ENCODE measurements at places on chromosomes 16 and 17.

DNA sequence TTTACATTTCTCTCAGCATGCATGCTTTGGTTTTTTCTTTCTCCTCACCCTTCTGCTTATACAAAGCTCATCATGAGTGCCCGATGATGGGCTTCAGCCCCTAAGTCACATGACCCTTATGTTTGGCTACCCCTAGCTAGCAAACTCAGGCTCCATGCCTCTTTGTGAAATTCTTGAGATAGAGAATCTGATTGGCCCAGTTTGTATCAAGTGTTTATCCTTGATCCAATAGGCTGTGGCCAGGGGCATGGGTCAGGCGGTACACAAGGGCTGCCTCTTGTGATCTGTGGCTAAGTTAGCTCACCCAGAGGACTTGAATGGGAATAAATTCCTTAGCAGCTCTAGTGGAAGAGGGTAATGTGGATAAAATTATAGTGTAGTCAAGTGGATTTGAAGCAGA is 11.5 kb upstream of the TOX3 start:
- H3K27ac ChIP-seq, result no peak overlapping the region
- H3K4me3 ChIP-seq, result no peak overlapping the region

DNA sequence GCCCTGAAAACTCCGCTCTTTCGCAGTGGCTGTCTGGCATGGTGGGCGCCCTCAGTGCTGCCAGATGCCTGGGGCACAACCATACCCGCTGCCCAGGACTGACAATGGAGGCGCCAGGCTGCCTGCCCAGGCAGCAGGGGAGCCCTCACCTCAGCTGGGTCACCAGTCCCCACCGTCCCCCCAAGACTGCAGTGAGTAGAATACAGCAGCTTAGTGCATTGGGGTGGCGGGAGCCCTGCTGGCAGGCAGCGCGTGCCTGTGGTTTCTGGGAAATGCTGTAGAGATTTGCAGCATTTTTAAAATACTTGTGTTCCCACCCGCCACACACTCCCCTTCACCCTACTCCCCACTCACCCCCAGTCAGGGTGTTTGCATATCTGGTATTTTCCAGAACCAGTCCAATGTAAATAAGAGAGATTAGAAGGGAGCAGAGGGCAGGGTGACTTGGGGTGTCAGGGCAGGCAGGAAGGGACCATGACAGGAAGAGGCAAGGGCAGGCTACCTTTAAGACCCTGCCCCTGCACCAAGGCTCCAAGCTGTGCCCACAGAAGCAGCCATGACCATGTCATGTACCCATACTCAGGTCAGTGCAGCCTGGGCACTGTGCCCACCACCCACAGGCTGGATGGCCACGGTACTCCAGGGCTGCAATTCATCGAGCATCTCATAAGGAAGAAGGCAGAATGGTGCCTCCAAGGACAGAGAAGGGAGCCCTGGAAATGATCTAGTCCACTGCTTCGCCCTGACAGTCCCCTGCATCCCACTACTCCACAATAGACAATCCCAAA is 21.5 kb downstream of the MYO18A start:
- no peak overlapping the region for H3K4me3 ChIP-seq
- peaks cover 24% of the 10 kb centered on the region for H3K4me1 ChIP-seq
- no peak for DNase-seq
- peaks cover 4% of the 10 kb centered on the region for H3K36me3 ChIP-seq
- no peaks in the 10 kb centered on the region for H3K27me3 ChIP-seq

DNA sequence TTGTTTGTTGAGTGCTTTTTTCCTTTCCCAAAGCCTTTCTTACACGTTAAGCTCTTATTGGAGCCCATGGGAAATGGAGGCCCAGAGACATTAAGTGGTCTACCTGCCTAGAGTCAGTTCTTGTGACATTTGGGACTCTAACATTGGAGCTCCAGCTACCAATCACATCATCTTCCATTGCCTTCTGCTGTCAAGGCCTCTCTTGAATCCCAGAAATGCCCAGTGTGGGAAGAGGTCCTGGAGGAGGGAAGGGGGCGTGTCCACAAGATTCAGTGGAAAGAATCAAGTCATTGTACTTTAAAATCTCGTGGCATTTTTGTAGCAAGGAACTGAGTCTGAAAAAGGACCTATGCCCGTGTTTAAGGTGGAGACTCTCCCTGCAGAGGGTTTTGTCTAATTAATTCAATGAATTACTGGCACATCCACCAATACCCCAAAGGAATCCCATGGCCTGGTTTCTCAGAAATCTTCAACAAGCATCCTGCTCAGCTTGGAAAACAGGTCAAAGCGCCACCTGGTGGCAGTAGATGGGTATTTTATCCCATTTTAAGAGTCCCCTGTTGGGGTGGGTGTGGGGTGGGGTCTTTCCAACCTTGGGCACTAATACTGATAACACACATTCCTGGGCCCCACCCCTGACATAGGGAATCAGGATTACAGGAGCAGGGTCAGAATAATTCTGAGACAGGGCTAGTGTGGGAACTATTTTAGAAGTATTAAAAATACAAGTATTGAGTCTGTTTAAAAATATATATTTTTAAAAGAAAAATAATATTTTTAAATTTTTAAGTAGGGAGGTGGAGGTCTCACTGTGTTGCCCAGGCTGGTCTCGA is 24.6 kb downstream of the GPT2 start:
- no peaks in the 10 kb centered on the region for H3K27me3 ChIP-seq
- H3K36me3 ChIP-seq, result peaks cover 5% of the 10 kb centered on the region
- H3K4me3 ChIP-seq, result no peak overlapping the region
- no peak overlapping the region for H3K27ac ChIP-seq
- DNase-seq, result peak; percentile 30
- no peaks in the 10 kb centered on the region for H3K4me1 ChIP-seq

GRCh38 chr16:68972720-68973119 is 129.4 kb downstream of the TANGO6 start:
- no peaks in the 10 kb centered on the region for H3K4me1 ChIP-seq
- H3K27ac ChIP-seq, result no peak overlapping the region
- peaks cover 16% of the 10 kb centered on the region for H3K36me3 ChIP-seq
- H3K27me3 ChIP-seq, result no peaks in the 10 kb centered on the region
- no peak overlapping the region for H3K4me3 ChIP-seq

DNA sequence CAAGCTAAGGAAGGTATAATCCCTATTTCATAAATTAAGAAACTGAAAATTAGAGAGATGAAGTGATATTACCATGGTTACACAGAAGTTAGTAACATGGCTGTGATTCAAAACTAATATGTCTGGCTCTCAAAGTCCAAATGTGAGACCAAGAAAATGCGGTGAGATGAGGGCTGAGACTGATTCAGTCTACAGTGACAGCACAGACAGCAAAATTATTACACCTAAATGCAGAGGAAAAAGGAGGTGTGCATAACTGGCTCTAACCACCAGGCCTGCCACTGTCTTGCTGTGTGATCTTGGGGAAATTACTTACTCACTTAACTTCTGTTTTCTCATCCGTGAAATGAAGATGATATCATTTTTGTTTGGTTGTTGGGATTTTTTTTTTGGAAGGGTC is 270.0 kb upstream of the SOX9 start:
- no peaks in the 10 kb centered on the region for H3K27me3 ChIP-seq
- H3K27ac ChIP-seq, result no peak overlapping the region
- no peak for DNase-seq
- H3K36me3 ChIP-seq, result no peaks in the 10 kb centered on the region
- no peaks in the 10 kb centered on the region for H3K4me1 ChIP-seq
- H3K4me3 ChIP-seq, result no peak overlapping the region

GRCh38 chr16:71846431-71846830 is 655 bp downstream of the ATXN1L start:
- DNase-seq, result no peak
- peaks cover 38% of the 10 kb centered on the region for H3K36me3 ChIP-seq
- H3K27me3 ChIP-seq, result no peaks in the 10 kb centered on the region

DNA sequence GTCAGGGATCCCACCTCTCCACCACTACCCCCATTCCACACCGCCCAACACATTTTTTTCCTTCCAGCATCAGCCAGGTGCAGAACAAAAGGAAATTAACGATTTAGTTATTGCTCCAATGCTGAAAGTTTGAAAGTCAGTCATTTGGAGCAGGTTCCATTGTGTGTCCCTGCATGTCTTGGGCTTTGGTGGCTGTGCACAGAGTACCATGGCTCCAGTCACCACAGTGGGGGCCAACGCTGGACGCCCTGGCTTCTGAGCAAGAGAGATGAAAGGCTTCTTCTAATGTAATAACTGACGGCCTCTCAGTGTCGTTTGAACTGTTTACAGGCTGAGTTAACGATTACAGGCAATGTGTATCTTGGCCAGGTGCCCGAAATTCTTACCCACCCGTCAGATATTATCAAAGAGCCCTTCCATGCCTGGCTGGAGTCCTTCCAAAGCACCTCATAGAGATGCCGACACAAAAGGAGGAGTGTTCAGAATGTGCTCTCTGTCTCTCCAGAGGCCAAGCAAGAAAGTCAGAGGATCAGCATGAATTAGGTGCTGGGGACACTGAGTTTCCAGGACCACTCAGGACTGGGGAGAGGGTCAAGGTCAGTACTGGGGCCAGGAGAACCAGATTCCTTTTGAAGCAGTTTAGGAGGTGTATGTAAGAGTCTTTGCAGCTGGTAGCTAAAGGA is 25.9 kb downstream of the RNF43 start:
- H3K36me3 ChIP-seq, result peaks cover 2% of the 10 kb centered on the region
- no peaks in the 10 kb centered on the region for H3K27me3 ChIP-seq
- H3K4me3 ChIP-seq, result no peak overlapping the region
- DNase-seq, result no peak
- H3K4me1 ChIP-seq, result peaks cover 12% of the 10 kb centered on the region

DNA sequence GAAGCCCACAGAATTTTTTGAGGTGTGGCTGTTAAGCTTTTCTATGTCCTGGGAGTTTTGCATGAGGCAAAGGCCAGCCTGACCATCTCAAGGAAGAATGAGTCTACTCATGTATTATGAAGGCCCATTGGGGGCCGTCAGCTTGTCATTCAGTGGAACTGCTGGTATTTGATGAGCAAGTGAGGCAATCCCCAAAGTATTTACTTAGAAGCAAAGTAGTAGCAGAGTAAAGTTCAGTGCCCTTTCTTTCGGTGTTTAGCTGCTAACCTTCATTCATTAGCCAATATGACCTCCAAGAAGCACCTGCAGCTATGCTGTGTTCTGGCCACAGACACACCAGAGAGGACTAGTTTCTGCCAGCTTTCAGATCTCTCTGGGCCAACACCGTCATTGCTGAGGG is 80.2 kb downstream of the RPA1 start:
- H3K27ac ChIP-seq, result no peak overlapping the region
- DNase-seq, result no peak
- H3K27me3 ChIP-seq, result peaks cover 76% of the 10 kb centered on the region
- H3K36me3 ChIP-seq, result peaks cover 2% of the 10 kb centered on the region
- no peak overlapping the region for H3K4me3 ChIP-seq

- H3K27me3 ChIP-seq, result peaks cover 22% of the 10 kb centered on the region
- H3K36me3 ChIP-seq, result peaks cover 2% of the 10 kb centered on the region
- DNase-seq, result no peak
- H3K27ac ChIP-seq, result no peak overlapping the region
Measured at GRCh38 chr16:55665511-55665910, 9.7 kb downstream of the SLC6A2 start.

GRCh38 chr17:61285526-61286320 is 113.9 kb upstream of the TBX2 start:
- no peak overlapping the region for H3K4me3 ChIP-seq
- no peaks in the 10 kb centered on the region for H3K36me3 ChIP-seq
- no peak for DNase-seq
- H3K27ac ChIP-seq, result no peak overlapping the region

DNA sequence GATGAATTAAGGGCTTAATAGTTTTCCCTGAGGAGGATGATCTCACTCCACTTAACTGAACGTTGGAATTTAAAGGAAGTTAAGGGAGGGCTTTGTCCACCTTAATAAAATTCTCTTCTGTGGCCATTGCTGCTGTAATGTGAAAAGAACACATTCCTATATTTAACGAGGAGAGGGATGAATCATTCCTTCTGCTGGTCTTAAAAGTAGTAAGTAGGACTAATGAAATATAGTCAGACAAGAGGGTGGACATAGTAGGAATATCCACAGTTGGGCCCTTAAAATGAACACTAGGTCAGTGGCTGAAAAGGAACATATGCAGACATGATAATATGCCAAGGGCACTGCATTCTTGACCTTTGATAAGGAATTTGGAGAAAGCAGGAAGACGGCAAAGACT is 405.6 kb downstream of the PMP22 start:
- peaks cover 8% of the 10 kb centered on the region for H3K27me3 ChIP-seq
- DNase-seq, result no peak
- no peak overlapping the region for H3K27ac ChIP-seq
- no peak overlapping the region for H3K4me3 ChIP-seq

GRCh38 chr16:86029131-86029741 is 130.3 kb downstream of the IRF8 start:
- peaks cover 78% of the 10 kb centered on the region for H3K27me3 ChIP-seq
- H3K27ac ChIP-seq, result no peak overlapping the region
- DNase-seq, result no peak
- no peak overlapping the region for H3K4me3 ChIP-seq
- H3K36me3 ChIP-seq, result no peaks in the 10 kb centered on the region

DNA sequence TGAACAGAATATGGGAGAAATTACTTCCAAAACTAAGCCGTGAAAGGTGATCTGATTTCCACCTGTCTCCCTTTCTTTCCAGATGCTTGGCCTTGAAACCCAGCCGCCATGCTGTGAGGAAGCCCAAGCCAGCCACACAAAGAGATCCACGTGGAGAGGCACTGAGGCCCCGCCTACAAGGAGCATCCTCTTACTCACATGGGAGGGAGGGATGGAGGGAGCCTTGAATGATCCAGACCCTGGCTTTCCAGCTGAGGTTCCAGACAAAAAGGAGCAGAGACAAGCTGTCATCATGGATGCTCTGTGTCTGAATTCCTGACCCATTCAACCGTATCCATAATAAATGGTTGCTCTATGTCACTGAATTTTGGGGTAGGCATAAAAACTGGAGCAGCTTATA is 48.9 kb upstream of the HAPSTR1 start:
- no peaks in the 10 kb centered on the region for H3K27me3 ChIP-seq
- H3K4me1 ChIP-seq, result peaks cover 10% of the 10 kb centered on the region
- no peak overlapping the region for H3K27ac ChIP-seq
- H3K4me3 ChIP-seq, result no peak overlapping the region

- peaks cover 29% of the 10 kb centered on the region for H3K27me3 ChIP-seq
- no peaks in the 10 kb centered on the region for H3K36me3 ChIP-seq
- no peak for DNase-seq
- H3K4me3 ChIP-seq, result no peak overlapping the region
Measured at GRCh38 chr17:151004-151403, 13.6 kb downstream of the SCGB1C2 start.

Measured in central memory CD8-positive, alpha-beta T cell (primary cell).